Stimulated activated CD8-positive, alpha-beta memory T cell treated with anti-CD3 and anti-CD28 coated beads, Interleukin-2, amount 100 ng/mL, for 1 hour (primary cell): ENCODE measurements at places on chromosomes 13 and 19.

DNA sequence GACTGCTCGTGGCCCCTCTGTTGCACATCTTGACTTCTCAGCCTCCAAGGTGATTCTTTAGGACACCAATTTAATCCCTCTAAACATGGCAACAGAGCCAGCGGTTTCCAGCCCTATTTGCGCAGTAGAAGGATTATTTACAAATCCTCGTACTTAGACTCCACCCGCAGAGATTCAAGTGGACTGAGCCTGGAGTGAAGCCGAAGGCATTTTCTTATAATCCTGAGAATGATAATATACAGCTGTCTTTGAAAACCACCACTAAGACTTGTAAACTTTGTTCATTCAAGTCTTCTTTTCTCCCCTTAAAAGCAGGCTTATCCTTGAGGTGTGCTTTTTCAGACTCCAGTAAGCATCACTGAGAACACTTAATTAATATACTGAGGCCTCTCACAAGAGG is 4.8 kb upstream of the DPRX start:
- no peak for DNase-seq

DNA sequence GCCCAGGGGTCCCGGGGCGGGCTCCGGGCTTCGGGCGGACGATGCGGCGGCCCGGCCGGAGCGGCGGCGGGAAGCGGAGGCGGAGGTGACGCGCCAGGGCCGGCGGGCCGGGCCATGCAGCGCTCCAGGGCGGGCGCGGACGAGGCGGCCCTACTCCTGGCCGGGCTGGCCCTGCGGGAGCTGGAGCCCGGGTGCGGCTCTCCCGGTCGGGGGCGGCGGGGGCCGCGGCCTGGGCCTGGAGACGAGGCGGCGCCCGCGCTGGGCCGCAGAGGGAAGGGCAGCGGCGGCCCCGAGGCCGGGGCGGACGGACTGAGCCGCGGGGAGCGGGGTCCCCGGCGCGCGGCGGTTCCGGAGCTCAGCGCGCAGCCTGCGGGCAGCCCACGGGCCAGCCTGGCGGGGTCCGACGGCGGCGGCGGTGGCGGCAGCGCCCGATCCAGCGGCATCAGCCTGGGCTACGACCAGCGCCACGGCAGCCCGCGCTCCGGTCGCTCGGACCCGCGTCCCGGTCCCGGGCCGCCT is 362 bp downstream of the WTIP start:
- no peak for DNase-seq

DNA sequence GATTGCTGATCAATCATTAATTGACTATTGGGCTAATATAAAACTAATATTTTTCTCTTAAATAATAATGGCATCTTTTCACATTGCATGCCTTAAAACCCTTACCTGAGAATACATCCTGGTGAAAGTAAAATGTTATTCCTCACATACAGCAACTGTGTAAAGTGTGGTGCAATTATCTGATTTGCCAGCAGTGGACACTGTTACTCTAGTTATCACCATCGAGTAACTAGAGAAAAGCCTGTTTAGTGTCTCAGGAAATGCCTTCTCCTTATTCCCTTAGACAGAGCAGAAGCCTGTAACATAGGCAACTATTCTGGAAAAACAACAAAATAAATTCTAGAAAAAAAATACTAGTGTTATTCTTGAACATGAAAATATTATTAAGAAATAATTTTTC is 459.8 kb downstream of the FGF14 start:
- DNase-seq = no peak

GRCh38 chr13:112716841-112717520 is 27.1 kb downstream of the ATP11A start:
- no peak for DNase-seq

- DNase-seq = no peak
Measured at GRCh38 chr19:3684054-3684816, 16.0 kb downstream of the PIP5K1C start.

- DNase-seq = no peak
Measured at GRCh38 chr13:76816394-76816793, 69.8 kb downstream of the KCTD12 start.

- DNase-seq = no peak
Measured at GRCh38 chr19:1953441-1954094, 12.6 kb downstream of the CSNK1G2 start.

DNA sequence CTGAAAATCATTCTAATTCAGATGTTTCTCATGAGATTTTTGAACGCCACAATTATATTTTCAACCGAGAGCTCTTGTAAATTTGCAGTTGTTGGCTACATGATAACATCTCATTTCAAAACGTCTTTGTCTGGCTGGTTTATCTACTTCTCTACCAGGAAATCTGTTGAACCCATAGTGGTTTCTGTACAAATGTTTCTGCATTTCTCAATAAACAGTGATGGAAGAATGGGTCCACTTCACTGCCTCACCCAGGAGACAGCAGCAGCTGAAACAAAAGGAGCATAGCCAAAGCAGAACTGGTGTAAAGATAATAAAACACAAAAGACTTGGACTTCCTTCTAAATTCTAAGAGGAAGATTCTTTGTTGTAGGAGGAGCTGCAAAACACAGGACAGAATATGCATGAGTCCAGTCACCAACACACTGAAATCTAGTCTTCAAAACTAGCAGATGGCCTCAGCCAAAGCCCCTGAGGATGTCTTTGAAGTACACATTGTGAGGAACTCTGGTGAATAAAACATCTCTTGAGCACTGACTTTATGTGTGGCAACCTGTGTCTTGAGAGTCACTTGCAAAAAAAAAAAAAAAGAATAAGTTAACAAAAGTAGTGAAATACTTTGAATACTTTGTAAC is 68.6 kb upstream of the FGF14 start:
- DNase-seq = no peak

- no peak for DNase-seq
Measured at GRCh38 chr13:29830000-29830399, 20.4 kb downstream of the UBL3 start.

DNA sequence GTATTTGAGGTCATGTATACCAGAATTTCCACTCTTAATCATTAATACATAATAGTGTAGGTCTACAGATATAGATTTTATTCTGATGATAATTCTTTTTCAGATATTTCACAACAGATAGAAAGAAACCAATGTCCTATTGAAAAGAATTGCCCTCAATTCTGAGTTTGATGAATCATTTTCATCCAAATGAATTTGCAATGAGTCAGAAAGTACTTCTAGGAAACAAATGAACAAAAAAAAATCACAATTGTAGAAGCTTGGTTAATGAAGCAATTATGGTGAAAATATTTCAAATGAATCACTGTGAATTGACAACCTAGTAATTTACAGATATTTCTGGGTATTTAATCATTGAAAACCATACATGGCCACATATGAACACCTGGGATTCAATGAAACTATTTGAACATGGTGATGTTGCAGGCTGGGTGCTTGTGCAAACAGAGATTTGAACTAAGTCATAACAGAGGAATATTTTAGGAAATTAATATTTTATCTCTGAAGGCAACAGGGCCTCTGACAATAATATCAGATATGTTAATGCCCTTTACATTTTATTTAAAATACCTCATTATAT is 360.9 kb downstream of the SLITRK5 start:
- DNase-seq = no peak

- DNase-seq = no peak
Measured at GRCh38 chr19:29549105-29550070, 23.6 kb downstream of the VSTM2B start.

GRCh38 chr19:11288349-11288748 is 7.6 kb upstream of the TSPAN16 start:
- no peak for DNase-seq

- DNase-seq = no peak
Measured at GRCh38 chr13:39186205-39186875, 148.1 kb downstream of the NHLRC3 start.
